Prostate gland (tissue), 2 donors: ENCODE measurements at places on chromosomes 12 and 14.

GRCh38 chr12:31324116-31324844, 1.7 kb downstream of the SINHCAF start:
- DNase-seq = peak; percentile 65

DNA sequence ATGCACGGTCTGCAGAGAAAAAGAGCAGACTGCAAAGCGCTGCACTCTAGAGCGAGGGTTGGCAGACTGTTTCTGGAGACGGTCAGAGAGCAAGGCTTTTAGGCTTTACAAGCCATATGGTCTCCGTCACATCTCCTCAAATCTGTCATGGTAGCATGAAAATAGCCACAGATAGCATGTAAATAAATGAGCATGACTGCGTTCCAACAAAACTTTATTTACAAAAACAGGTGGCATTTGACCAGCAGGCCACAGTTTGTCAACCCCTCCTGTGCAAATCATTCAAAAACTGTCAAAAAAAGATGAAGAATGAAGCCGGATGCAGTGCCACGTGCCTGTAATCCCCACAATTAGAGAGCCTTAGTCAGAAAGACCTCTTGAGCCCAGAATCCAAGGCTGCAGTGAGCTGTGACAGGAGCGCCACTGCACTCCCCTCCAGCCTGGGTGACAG, 18.9 kb downstream of the SYNE3 start:
- DNase-seq = no peak

- no peak for DNase-seq
Measured at GRCh38 chr14:87233806-87234384, 759.1 kb downstream of the GALC start.

DNA sequence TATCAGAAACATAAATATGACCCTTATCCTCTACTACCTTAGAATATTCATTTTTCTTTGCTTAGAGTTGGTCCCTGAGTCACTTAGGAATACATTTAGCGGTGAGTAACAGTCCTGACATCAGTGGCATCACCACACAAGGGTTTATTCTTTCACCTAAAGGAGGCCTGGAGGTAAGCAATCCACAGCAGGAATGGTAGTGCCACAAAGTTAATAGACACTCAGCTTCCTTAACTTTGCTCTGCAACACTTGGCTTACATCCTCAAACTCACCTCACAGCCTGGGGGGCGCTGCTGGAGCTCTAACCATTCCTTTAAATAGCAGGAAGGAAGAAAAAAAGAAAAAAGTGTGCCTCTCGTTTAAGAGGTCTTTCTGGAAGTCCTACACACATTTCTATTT, 29.1 kb downstream of the BBOF1 start:
- no peak for DNase-seq

GRCh38 chr12:47736877-47737676, 11.8 kb upstream of the ENDOU start:
- peak; percentile 37 for DNase-seq

DNA sequence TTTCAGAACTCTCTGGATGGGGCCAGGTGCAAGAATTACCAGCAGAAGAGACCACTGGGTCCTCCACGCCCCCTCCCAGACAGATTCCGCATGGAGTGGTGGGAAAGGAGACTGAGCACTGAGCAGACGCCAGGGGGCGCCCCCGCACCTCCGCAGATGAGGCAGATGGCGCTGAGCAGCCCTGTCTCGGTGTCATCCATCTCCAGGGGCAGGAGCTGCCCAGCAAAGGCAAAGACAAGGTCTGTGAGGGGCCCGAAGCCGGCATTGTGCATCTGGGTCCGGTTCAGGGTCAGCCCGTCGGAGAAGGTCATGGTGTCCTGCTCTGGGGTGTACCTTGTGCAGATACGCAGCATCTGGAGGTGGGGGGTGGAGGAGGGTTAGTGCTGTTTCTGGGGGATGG, 6.3 kb upstream of the ITGB7 start:
- peak; percentile 78 for DNase-seq

DNA sequence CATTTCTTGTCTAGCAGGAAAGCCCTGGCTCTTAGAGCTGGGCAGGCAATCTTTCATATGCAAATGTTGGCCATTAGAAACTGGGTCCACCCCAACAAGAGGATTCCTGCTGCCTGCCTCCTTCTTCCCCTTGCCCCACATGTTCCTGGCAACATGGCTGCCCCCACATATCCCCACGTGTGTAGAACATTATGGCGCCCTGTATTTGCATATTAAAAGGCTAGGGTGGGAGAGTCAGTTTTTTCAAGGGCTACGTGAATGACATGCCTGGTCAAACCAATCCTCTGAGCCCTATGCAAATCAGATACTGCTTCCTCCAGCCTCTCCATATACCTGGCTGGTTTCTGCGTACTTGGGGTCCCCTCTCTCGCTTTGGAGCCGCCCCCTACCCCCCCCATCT, 514.0 kb downstream of the FUT8 start:
- DNase-seq = no peak

- no peak for DNase-seq
Measured at GRCh38 chr14:20422886-20423285, 9.6 kb upstream of the TEP1 start.

DNA sequence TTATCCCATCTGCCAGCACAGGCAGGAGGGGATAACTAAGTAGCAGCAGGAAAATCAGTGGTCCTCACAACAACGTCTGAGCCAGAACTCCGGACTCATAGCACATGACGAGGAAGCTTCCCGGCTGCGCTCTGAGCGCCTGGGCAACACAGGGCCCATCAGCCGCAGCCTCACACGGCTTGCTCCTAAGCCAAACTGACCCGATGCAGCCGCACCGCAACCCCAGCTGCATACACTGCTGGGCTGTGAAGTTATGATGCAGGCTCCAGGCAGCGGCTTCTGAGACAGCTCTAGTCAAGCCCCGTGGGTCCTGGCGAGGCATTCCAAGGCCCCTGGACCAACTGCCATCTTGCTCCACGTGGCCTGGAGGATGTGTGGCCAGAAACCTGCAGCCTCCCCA, 28.1 kb downstream of the ZFYVE21 start:
- no peak for DNase-seq

GRCh38 chr12:114194956-114195355, 211.0 kb downstream of the TBX5 start:
- no peak for DNase-seq

GRCh38 chr14:99309220-99309766, 37.3 kb upstream of the BCL11B start:
- DNase-seq = no peak

DNA sequence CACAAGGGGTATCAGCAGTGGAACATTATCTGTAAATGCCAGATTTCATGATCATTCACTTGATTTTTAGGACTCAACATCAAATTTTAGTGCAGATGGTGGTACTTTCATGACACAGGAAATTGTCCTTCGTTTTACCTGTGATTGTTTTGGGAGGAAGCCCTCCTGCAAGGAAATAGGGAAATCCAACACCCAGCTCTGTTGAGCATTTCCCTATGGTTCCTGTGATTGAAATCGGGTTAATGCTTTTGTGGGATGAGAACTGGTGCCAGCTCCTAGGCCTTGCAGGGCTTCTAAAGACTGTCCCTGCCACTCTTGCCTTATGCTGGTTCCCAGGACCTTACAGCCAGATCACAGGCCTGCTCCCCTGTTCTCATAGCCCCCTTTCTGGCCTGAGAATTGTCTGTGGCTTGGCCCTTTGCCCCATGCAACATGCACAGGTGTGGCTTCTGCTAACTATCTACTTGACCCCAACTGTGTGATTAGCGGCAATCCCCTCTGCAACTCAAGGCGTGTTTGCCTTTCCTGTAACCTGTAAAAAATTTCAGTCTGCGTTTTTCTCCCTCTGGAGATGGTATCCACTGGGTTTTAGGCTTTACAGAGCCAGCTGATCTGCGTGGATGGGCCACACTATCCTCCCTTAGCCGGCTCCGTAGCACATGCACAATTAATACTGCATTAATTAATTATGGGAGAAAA, 112.5 kb downstream of the ETV6 start:
- DNase-seq = no peak

DNA sequence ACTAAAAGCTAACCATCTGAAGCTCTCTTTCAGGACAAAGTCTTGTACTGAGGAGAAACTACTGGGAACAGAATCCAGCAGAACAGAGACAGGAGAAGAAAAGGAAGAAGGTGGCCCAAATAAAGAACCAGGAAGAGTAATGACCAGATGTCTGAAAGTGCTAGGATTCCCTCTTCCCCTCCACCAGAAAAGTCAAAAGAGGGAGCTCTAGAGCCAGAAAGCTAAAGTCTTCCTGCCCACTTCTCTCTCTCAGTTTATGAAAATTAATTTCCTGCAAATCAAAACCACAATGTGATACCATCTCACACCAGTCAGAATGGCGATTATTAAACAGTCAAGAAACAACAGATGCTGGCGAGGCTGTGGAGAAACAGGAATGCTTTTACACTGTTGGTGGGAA, 47.2 kb downstream of the SPPL3 start:
- DNase-seq = no peak

DNA sequence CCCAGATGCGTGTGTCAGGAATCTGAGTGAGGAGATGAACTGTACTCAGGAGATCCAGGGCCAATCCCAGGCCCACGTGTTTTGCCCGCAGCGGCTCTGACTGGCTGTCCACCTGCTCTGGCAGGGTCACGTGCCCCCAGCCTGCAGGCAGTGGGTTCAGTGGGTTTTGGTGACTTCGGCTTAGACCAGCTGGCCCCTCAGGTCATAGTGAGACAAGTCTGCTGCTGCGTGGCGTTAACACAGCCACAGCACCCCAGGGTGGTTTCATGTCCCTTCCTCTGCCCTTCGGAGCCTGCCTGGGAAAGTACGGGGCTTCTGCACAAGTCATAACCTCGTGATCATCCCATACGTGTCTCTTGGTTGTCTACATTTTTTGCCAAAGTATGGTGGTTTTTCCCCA, 2.6 kb downstream of the FBRSL1 start:
- no peak for DNase-seq

DNA sequence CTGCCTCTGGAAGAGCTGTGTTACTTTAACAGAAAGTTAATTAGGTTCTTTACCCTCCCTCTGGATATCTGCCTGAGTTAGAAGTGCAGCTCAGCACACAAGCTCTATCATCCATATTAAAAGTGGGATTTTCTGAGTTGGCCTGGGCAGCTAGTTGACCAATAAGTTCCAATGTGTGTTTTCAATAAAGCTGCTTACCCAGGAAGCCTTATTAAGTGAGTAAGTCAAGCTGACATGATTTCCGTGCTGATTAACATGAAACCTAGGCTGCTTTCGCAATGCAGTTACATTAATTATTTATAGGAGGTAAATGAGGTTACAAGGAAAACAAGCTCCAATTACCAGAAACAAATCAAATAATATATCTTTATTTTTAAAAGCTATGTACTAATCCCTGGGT, 4.8 kb downstream of the NEUROD4 start:
- DNase-seq = no peak

GRCh38 chr14:89728964-89729363, 225.6 kb downstream of the EFCAB11 start:
- DNase-seq = no peak

DNA sequence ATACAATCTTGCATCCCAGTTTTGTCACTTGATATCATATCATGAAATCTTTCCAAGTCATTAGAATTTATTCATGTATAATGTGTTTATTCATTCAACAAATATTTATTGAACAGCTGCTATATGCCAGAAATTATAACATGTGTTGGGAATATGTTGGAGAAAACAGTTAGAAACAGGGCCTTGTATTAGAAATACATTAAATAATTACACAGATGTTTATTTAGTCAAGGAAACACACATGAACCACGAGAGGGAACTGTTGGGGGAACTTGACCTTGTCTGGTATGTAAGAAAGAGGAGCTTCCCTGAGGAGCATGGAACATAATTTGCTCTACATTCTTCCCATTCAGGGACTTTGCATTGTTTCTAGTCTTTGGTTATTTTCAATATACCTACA, 191.7 kb upstream of the FRMD6 start:
- no peak for DNase-seq

DNA sequence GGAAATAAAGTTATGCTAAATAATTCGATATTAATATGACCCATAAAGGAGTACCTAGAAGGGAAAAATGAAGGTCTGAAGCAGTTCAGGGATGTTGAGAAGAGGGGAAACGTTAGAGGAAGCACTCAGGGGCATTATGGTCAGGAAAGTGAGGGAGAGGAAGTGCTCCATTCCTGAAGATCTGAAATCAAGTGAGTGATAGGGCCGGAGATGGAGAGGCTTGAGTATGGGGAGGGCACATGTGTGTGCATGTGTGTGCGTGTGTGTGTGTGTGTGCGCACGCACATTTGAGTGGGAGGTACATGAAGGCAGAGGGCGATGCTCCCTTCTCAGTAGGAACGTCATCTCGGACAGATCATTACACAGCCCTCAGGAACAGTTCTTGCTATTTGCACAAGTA, 4.9 kb upstream of the DCD start:
- DNase-seq = no peak

GRCh38 chr12:57617942-57618341, 6.7 kb downstream of the ARHGEF25 start:
- DNase-seq = no peak

DNA sequence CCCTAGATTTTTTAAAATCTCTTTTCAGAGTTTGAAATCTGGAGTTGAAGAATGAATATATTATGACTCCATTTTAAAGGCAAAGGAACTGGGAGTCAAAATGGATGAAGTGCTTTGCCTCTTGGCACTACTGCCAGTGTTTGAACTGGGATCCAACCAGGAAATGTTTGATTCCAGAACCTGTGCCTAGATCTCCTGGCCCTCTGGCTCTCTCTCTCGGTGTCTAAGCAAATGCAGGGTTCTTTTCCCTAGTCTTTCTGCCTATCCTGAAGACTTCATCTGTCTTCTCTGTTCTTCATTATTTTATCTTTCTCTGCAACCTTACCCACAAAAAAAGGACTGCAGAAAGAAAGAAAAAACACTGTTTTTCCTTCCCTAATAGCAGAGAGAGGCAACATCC, 17.0 kb downstream of the BTG1 start:
- no peak for DNase-seq

DNA sequence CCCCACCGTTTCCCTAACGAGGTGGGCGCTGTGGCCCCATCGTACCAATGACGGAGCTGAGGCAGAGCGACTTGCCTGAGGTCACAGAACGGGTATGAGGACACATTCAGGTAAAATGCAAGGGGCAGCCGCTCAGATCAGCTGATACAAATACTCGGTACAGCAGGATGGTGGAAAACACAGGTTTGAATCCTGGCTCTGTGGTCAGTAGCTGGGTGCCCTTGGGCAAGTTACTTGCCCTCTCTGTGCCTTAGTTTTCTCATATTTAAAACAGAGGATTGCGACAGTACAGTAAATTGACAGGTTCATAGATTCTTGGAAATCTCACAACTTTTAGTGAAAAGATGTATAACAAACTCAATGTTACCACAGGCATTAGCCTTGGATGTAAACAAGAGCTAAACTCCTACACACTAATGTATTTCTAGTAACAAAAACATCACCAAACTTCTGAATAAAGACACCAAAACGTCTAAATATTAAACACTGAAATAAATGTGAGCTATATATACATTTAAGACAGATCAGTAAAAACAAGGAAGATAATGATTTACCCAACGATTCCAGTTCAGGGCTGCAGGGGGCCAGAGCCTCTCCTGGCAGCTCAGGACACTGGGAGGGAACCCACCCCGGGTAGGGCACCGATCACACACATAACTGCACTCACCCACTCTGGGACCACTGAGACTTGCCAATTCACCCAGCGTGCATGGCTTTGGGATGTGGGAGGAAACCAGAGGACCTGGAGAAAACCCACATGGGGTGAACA, 128.4 kb downstream of the RBM19 start:
- DNase-seq = no peak

- DNase-seq = no peak
Measured at GRCh38 chr12:31531893-31532292, 59.0 kb downstream of the DENND5B start.
